OCI-LY7 (cell line): ENCODE measurements at places on chromosomes 4 and X. TPM values are rescaled to one million over a fixed set of nuclear protein-coding genes. Genes with fewer than 3 reads are reported as not detected.

GRCh38 chr4:8083086-8083825 is 75.4 kb downstream of the ABLIM2 start:
- DNase-seq = no peak

DNA sequence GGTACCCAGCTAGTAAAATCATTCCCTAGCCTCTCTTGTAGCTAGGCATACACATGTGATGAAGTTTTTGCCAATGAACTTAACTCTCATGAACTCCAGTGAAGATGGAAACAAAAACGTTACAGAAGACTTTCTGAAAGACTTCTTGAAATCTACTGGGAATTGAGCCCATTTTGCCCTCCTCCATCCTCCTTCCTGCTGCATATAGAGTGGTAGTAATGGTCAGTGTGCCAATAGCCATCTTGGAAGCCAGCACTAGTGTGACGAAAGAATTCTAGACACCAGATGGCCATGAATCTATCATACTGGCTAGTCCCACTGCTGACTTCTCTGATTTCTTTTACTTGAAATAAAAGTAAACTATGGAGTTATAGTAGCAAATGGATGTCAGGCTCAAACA is 30.9 kb upstream of the PPA2 start:
- DNase-seq = no peak

The TLR2 gene
- not detected in 2 replicates for total RNA-seq

- DNase-seq = no peak
Observed at GRCh38 chr4:147794787-147795413, 63.0 kb downstream of the ARHGAP10 start.

The H2BW1 gene
- total RNA-seq = not detected in 2 replicates
